ENCODE measurements at places on chromosomes 12 and 14.

- no peak for DNase-seq
Observed at GRCh38 chr14:48435221-48435620, 759.8 kb upstream of the MDGA2 start.

GRCh38 chr14:68268197-68268596 lies 448.6 kb downstream of the RAD51B start:
- no peak for DNase-seq

DNA sequence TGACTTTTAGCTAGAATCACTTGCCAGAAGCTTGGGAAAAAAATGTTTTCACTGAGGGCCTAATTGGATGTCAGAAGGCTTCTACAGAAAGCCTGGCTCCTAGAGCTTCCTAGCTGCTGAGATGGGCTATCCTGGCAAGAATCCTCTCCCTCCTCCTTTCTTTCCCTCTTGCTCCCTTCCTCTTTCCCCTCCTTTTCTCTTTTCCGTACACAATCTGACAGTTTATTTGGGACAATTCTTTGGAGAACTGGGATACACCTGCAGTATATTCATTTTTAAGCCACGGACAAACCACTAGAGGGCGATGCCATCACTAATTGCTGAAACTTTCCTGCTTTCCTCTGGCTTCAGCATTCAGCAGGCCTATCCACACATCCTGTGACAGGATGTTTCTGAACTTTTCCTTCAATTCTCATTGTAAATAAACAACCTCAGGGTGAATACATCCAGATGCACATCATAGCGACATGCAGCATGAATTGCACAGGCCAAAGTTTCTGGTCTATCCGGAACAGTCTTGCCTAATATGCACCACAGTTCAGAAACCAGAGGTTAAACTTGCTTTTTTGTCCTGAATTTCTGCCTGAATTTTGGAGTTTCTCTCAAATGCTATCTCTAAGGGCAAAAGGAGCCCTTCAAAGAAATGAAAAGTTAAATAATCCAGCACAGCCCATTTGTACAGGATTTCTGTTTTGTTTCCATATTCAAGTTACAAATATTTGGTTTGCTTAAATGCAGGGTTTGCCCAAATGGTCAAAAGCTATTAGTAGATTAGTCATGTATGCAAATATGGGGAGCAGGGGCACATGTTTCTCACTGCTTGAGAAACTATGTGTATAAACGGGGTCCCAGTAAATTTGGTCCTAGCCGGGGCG lies 142.8 kb downstream of the PAWR start:
- DNase-seq, result peak; percentile 12

GRCh38 chr14:54730156-54730961 lies 163.4 kb downstream of the SAMD4A start:
- DNase-seq, result peak; percentile 49

DNA sequence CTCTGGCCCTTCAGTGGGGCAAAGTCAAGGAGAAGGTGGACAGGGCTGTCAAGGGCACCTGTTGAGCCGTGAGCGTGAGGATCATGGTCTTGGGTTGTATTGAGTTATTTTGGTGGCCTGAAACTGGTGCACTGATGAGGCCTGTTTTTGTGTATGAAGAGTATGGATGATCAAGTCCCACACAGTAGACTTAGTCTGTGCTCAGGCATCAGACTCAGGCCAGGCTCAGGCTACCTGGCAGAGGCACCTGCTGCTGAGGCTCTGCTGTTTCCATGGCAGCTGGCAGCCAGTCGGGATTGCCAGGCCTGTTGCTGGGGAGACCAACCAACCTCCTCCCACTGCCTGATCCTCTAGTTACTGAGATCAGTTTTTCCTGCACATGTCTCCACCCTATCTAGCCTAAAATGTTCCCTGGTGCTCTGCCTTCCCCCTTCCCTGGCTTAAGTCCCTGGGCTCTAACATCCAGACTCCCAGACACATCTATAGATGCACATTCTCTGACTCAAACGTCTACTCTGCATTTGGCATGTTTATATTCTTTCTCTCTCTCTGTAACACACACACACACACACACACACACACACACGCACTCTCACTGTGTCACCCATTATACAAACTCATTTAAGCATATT lies 5.1 kb downstream of the JPH4 start:
- no peak for DNase-seq

DNA sequence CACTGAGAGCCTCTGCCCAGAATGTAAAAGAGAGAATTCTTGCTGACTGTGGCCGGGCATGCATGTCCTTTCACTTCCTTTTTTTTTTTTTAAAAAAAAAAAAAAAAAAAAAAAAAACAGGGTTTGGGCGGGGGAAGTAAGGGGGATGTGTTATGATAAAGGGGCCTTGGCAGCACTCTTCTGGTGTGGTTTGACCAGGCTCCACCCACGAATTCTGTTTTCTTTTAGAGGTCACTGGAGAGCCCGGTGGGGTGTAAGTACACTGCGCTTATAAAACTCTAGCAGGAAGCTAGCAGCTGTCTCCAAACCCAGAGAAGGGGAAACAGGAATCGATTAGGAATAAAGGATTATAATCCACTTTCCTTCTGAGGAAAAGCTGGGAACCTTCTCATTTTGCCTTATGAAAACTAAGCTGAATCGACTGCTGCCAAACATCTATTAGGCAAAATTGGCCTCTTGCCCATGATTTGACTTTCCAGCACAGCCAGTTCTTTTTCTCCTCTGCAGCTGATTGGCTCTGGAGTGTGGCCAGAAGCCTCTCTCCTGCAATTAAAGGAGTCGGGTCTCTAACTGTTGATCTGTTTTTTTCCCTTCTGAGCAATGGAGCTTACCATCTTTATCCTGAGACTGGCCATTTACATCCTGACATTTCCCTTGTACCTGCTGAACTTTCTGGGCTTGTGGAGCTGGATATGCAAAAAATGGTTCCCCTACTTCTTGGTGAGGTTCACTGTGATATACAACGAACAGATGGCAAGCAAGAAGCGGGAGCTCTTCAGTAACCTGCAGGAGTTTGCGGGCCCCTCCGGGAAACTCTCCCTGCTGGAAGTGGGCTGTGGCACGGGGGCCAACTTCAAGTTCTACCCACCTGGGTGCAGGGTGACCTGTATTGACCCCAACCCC lies 27.7 kb upstream of the HIGD1C start:
- peak; percentile 18 for DNase-seq

DNA sequence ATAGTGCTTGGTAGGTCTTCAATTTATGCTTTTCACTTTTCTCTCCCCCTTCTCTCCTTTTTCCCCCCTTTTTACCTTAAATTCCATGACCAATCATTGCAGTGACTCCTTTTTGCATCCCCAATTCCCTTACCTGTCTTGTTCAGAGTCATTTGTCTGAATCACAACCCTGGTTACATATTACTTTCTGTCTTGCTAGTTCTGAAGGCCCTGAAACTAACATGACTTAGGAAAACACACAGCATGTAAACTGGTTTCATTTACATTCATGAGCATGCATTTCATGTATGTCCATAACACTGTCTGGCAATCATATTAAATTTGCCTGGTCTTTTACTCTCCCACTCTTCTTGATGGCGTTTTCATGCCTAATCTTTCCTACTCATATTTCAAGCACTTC lies 20.3 kb upstream of the FOXG1 start:
- DNase-seq, result no peak

GRCh38 chr12:116727891-116728290 lies 10.0 kb downstream of the SPRING1 start:
- DNase-seq, result no peak

DNA sequence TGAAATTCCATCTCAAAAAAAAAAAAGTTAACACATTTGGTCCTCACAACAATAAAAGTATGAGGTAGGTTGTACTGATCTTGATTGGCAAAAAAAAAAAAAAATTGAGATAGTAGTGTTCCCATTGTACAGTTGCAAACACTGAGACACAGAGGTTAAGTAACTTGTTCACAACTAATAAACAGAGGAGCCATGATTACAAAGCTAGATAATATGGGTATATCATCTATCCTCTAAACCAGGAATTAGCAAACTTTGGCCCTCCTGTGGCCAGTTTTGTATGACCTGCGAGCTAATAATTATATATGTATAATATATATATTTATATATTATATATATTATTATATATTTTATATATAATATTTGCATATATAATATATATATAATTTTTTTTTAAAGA lies 2.3 kb upstream of the PSME1 start:
- no peak for DNase-seq

DNA sequence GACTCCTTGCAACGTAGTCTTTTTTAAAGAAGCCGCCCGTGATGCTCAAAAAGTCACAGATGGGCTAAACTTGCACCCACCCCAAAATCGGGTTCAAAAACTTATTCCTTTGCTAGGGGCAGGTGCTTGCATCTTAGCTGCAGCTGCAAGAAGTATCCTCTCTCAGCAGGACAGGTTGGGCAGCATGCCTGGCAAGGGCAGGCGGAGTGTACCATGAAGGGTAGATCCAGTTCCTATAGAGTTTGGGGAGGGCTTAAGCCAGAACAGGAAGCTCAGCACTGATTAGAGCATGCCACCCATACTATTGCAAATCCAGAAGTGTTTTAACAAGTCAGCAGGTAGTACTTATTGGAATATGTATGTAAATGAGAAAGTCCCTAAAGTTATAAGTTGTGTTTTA lies 48.7 kb downstream of the CPM start:
- DNase-seq, result no peak

DNA sequence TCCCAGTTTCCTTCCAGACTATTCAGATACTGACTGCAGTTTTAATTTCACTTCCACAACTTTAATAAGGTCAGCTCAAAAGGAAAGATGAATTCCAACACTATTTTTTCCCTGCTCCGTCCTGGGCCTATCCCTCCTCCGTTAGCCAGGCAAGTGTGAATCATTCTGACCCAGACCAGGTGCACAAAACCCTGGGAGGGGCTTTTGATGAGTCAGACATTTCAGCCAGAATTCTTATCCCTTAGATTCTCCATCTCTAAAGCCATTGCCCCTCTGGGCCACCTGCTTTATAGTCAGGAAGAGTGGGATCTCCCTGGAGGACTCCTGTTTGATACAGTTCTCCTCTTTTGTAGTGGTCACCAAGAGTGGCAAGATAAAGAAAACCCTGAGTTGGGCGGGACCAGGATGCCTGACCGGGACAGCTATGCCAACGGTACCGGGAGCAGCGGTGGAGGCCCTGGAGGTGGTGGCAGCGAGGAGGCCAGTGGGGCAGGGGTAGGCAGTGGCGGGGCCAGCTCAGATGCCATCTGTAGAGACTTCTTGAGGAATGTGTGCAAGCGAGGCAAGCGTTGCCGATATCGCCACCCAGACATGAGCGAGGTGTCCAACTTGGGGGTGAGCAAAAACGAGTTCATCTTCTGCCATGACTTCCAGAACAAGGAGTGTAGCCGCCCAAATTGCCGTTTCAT lies 2.2 kb downstream of the ZC3H10 start:
- no peak for DNase-seq

DNA sequence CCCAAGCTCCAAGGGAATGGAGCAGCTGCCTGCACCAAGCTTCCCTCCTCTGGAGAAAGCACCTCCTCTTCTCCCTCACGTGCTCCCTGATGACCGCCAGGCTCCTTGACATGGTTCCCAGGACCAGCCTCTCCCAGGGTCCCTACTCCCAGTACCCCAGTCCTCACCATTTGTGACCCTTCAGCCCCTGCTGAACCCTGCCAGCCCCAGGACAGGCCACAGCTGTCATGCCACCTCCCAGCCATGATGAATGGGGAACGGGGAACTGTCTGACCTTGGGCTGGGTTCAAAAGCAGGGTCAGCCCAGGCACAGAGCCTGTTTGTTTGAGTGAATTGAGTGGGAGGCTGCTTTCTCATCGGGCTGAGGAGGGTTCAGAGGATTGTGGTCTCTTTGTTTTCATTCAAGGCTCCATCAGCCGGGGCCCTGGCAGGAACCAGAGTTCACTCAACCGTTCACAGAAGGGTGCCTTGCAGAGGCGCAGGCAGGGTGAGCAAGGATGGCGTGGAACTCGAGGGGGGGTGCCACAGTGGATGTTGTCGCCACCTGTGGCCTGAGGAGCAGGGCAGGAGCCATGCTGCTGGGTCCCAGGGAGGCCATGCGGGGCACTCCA lies 344.5 kb upstream of the SFSWAP start:
- DNase-seq, result no peak

Measured in activated CD4-positive, alpha-beta T cell treated with anti-CD3 and anti-CD28 coated beads for 48 hours (primary cell).